ENCODE measurements at places on chromosomes 7 and 10.

GRCh38 chr10:26890956-26891355, 30.2 kb upstream of the ABI1 start:
- DNase-seq, result no peak

DNA sequence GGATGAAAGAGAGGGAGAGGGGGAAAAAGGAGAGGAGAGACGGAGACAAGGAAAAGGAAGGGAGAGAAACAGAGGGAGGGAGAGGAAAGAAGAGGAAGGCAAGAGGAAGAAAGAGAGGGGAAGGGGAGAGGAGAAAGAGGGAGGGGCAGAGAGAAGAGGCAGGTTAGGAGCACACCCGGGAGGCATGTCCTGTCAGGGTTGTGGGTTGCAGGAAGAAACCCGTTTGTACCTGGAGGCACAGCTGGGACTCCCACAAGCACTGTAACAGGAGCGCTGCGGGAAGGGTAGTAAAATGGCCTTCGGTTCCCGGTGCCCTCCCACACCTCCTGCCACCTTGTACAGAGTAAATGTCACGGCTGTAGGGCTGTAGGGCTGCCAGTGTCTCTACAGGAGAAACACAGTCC, 24.7 kb downstream of the FGFR2 start:
- DNase-seq, result no peak

GRCh38 chr10:48496105-48496830, 108.6 kb downstream of the ARHGAP22 start:
- DNase-seq, result no peak

DNA sequence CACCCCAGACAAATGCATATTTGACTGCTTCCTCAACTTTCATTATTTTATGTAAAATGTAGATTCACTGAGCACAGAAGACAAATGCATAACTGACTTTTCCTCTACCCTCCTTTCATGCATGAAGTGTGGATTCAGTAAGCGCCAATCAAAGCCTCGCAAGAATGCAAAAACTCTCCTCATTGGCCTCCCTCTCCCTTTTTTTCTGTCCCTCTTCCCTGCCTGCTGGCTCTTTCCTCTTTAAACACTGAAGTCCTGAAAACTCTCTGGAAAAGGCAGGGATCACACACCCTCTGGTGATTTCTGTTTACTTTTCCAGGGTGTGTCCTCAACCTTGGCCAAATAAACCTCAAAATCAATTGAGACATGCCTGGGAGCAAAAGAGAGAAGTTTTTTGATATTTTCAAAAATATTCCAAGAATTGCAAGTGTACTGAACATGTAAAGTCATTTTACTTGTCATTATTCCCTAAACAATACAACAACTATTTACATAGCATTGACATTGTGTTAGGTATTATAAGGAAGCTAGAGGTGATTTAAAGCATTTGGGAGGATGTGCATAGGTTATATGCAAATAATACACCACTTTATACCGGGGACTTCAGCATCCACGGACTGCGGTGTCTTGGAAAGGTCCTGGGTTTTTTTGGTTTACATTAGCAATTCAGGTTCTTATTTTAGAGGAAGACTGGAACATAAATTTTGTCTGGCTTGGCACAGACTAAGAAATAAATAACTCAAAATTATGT, 71.4 kb downstream of the SEC61G start:
- no peak for DNase-seq

All from hippocampal formation (tissue), 2 donors.